Stimulated activated CD4-positive, alpha-beta T cell treated with anti-CD3 and anti-CD28 coated beads, Interleukin-4, amount 100 ng/mL, for 4 hours (primary cell): ENCODE measurements at places on chromosomes 6 and 20.
A peak's percentile ranks its signal among the peaks of the same experiment; 100 is the strongest.

GRCh38 chr6:143828572-143828971 is 14.6 kb upstream of the LTV1 start:
- no peak for DNase-seq

DNA sequence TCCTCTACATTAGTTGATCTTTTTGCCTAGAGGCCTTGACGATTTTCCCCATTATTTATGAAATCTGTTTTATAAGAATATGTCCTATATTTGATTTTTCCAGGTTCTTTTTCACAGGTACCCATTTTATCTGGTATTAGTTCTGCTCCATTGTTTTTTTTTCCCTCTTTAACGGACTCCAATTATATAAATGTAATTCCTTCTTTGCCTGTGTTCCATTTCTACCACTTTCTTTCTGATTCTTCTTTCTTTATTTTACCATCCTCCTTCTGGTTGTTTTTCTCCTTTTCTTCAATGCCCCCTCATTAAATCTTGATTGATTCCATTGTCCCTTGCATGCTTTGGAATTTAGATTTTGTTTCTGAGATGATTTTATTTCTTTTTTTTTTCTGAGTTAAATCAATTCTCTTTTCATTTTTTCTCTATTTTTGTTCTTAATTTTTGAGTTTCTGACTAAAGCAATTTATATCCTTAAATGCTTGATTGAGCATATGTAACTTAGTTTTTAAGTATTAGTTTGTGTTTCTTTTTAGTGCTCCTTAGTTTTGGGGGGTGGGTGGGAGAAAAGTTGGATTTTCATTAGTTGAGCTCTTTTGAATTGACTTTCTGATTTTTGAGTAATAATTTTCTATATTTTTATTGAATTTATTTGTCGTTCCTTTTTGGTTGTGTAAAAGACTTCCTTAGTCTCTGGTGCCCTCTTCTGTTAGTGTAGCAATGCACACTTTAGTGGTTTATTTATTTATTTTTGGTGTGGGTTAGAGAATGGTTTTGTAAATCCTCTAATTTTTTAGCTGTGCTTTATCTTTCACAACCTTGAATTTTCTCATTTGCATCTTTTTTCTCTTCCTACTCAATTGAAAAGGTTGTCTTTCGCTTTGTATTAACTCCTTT is 140.8 kb downstream of the FARS2 start:
- DNase-seq: no peak

DNA sequence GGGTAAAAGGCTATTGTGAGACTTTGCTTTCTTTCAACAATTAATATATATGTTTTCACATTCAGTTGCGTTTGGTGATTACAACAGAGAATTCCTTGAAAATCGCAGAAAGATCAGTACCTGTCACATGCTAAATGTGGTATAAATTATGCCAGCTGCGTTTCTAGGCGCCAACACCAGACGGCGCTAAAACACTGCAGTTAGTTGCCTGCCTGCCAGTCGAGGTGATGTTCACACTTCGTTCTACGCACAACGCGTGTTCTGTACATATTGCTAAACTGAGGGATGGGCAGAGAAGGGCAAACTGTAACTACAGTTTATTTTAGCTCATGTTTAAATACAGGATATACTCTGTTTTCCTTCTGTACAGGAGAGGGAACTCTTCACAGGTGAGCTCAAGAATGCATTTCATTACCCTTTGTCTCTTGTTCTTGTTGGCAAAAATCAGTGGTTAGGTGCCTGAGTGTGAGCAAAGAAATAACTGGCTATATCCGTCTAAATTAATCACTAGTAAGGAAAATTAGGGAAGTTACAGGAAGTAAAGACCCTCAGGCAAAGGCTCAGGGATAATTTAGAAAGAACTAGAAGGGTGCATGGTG is 100.1 kb upstream of the RGS17 start:
- DNase-seq: peak; percentile 8

GRCh38 chr20:57869951-57870315 is 160.1 kb upstream of the PMEPA1 start:
- DNase-seq: no peak

DNA sequence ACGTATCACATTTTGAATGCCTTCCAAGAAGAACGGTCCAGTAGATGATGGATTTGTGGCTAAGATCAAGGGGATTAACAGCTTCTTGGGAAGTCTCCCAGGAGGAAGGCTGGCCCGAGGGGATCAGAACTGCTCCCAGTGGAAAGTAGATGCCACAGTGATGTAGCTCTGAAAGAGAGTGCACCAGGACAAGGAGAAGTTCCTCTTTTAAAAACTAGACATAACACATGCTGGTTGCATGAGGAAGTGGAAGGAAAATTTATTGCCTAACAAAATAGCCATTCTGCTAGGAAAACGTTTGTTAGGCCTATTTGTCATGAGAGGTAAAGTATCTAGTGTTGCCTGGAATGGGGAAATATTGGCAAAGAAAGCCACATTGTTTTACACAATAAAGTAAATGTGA is 87.8 kb downstream of the CDH26 start:
- DNase-seq: no peak

DNA sequence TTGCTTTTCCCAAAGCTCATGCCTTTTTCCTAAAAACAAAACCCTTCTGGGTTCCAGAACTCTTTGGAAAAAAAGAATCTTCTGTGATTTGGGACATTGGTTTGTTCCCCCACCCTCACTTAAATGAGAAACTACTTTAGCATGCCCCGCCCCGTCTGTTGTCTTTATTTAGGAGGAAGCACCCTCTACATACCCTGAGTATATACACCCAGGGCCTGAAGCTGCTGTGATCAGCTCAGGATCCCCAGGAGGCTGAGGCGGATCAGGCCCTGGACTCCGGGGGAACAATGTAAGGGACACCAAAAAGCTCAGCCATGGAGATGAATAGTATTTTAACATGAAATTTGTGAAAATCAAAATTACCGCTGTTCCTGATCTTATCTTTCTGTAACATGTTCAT is 1.4 kb downstream of the BCAS1 start:
- no peak for DNase-seq

- no peak for DNase-seq
These were observed 109.2 kb upstream of the ASF1A start for GRCh38 chr6:118784641-118785164.
